ENCODE measurements at places on chromosomes 16 and 17.

DNA sequence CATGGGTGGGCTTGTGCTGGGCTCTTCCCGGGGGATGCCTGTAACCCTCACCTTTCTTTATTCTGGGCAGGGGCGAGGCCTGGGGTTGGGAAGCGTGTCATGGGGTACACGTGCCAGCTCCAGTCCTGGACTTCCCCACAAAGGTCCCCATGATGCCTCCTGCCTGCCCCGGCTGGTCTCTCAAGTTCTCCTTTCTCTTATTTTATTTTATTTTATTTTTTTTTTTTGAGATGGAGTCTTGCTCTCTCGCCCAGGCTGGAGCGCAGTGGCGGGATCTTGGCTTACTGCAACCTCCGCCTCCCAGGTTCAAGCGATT is 8.6 kb downstream of the ATP2A3 start:
- DNase-seq: no peak

DNA sequence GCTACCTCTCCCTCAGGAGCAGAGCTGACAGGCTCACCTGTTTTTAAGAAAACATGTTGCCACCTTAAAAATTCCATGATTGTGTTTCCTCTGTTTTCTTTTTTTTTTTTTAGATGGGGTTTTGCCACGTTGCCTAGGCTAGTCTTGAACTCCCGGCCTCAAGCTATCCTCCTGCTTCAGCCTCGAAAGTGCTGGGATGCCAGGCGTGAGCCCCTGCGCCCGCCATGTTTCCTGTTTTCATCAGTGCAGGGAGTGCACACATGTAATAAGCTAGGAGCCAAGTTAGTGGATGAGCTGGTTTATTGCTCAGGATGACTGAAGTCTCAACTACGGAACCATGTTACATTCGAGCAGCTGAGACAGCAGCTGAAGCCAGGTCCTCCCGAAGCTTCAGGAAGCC is 13.6 kb downstream of the MRM3 start:
- no peak for DNase-seq

GRCh38 chr16:51559901-51560300 is 408.8 kb upstream of the SALL1 start:
- no peak for DNase-seq

DNA sequence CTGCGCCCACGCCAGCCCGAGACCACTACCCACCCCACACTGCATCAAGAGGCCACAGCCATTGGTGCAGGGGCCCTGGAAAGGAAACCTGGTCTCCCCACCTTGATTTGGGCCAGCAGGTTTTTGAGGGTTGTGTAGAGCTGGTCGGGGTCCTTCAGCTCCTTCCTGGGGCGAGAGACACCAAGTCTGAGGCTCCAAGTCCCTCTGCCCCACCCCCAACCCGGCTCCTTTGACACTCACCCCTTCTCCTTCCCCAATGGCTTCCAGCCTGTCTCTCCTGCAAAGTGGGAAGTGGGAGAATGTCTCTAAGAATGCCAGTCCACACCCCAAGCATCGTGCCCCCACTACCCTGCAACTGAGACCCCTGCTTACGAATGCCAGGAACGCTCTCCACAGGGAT is 1.6 kb upstream of the DHX58 start:
- DNase-seq: no peak

GRCh38 chr17:74875977-74876593 is 3.3 kb upstream of the FDXR start:
- no peak for DNase-seq

DNA sequence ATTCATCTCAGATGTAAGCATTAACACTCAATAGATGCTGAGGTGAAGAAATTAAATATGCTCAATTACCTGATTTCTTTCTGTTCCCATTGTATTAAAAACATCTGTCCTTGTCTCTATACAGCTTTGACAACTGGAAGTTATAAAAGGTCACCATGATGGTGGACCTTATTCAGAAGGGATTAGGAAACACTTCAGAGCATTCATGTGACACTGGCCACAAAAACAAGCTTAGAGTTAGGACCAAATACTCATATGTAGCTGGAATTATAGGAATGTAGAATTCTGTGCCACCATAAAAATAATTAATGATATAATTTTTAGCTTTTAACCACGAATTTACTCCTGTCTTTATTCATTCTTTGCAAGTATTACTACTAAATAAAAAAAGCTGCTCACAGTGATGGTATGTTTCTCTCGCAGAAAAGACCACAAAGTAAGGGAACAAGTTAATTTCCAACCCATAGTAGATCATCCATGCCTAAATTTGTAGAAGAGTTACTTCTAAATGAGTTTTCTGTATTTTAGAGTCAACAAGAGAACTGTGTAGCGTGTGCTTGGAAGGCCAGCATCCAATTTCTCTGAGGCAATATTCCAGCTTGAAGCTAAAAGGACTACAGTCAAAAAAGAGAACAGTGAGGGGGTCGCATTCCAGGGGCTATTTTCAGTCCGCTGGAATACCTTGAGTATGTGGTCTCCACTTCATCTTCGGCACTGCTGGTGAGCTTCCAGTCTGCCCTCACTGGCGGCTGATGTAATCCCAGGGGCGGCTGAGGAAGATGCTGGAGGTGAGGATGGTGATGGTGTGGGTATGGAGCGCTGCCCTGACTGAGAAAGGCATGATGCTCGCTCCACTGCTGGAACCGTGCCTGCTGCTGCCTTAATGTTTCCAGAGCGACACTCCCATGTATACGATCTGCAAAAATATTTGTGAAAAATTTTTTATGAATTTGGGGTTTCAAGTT is 63.7 kb downstream of the CACNG1 start:
- DNase-seq: no peak

DNA sequence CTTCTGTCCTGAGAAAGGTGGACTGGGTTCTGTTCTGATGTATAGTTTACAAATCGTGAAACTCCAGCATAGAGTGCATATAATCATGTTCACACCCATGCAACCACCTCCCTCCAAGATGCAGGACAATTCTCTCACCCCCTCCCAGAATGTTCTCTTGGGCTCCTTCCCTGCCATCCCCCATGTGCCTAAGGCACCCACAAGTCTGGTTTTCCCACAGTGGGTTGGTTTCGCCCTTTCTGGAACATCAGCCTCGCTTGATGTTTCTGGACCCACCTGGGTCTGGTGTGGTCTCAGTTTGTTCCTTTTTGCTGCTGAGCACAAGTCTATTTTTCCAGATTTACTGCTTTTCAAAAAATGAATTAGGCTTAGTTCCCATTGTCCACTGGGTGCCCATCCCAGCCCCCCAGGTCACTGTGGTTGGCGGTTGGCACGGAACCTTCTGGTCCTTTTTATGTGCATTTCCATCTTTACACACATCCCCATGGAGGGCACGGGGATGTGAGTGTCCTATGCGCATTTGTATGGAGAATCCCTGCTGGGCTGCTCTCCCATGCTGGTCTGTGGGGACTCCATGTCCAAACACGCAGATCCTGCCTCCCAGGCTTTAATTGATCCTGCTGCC is 19.0 kb downstream of the MAP2K3 start:
- DNase-seq: no peak

DNA sequence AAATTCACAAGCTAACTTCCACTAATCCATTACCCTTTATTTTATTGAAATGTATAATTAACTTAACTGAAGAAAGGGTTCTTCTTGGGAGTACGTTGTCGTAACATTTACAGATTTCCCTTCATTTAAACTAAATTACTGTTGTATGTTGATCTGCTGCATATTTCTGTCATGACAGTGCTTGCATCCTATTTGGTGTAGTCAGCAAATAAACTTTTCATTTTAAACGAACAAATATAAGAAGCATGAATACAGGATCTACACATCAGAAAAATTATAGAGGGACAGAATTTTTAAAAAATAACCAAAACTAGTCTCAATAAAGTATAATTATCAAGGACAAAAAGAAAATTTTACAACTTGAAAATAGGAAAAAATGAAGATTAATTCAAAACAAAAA is 66.5 kb upstream of the ZNF267 start:
- no peak for DNase-seq

GRCh38 chr17:82021107-82021899 is 1.4 kb downstream of the CENPX start:
- DNase-seq: no peak

DNA sequence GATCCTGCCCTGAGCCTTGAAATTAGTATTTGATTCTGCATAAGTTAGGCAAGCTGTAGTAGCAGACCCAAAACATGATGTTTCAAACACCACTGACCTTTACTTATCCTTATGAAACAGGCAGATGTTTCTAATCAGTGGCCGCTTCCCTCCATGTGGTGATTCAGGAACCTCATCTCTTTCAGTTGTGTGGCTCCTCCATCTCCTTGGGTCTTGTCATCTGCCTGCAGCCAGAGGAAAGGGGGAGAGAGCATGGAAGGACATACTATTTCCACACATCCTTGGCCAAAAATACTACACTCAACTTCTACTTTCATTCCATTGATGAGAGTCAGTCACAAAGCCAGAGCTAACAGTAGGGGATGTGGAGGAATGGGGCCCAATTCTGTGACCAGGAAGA is 41.6 kb upstream of the IRX6 start:
- no peak for DNase-seq

- no peak for DNase-seq
Observed at GRCh38 chr17:39628655-39629493, 2.1 kb downstream of the PPP1R1B start.

DNA sequence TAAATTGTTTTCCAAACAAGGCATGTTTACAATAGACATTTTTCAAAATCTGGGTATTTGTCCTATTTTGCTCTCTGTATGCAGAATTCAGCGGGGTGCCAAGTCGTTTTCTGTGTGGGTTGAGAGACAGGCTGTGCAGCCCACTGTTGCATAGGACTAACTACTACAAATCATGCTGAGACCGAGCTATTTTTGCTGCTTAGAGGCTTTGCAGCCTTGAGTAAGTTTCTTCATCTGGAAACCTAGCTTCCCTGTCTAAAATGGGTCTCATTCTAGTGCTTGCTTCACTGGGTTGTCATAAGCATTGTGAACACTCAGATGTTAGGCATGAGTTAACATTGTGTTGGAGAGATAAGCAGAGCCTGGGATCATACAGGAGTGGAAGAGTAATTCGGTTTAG is 1.3 kb downstream of the PRPSAP2 start:
- no peak for DNase-seq

DNA sequence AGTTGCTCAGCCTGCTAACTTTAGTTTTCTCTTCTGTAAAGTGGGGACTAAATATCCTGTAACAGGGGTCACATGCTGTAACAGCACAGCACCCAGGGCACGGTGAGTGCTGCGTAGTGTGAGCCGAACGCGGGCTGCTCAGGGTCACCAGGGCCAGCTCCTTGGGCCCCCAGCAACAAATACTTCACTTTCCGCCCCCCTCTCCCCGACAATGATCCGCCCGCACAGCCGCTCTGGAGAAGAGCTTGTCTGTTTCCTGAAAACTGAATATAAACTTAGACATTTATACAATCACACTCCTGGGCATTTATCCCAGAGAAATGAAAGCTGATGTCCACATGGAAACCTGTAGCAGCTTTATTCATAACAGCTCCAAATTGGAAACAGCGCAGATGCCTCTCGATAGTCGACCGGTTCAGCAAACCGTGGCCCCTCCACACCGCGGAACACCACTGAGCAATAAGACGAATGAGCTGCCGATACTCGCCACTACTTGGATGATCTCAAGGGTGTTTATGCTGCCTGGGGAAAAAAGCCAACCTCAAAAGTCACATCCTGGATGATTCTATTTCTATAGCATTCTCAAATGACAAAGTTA is 267.2 kb downstream of the PARN start:
- no peak for DNase-seq

- no peak for DNase-seq
Observed at GRCh38 chr17:4580291-4580690, 4.0 kb upstream of the SMTNL2 start.

DNA sequence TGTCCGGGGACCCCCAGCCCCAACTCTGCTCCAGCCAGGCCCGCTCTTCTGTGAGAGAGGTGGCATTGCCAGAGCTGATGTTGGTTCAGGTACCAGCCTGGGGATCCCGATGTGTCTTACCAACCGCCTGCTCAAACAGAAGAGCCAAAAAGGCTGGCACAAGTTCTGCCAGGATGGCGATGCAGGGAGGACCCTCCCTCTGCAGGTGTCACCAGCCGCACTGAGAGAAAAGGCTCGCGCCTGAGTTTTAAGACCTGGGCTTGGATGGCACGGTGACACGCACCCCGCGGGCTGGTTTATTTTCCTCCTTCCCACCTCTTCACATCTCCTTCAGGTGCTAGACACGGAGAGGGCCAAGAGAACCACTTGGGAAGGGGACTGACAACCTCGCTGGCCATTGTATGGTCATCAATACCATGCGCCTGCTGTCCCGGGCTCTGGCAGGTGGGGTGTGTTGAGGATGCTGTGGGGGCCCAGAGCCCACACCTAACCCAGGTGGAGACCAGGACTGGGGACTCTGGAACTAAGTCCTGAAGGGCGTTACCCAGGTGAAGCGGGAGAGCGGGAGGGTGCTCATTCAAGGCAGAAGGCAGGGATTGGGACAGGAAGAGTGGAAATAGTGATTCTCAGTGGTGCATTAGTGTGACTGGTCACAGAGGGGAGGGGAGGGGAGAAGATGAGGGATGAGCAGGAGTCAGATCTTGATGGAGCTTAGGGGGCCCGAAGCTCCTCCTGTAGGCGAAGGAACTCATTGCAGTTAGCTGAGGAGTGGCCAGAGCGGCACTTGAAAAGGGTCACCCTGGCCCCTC is 16.3 kb downstream of the FOXJ1 start:
- no peak for DNase-seq

DNA sequence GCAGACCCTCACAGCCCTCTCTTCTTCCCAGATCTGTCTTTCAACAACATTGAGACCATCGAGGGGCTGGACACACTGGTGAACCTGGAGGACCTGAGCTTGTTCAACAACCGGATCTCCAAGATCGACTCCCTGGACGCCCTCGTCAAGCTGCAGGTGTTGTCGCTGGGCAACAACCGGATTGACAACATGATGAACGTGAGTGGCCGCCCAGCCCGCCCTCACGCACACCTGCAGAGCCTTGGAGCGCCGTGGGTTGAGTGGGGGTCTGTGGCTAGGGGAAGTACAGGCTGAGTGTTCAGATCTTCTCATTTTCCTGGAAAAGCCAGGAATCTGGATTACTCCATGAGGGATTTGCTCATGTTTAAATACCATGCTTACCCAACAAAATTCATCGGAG is 15.2 kb downstream of the DRC3 start:
- no peak for DNase-seq

DNA sequence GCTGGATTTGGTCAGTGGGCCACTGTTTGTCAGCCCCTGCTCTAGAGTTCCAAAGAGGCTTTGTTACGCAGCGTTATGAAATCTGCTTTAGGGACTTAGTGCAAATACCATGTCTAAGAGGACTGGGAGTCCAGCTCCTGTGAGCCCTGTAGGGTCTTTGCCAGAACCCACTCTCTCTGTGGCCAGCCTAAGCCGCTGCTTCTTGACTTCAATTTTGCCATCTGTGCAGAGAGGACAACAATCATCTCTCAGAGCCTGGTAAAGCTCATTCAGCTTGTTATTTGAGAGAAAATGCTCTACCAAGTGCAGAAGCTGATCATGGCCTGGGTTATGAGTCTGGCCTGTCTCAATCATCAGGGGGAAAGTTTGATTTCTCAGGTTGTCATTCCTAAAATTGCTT is 17.9 kb downstream of the CA10 start:
- DNase-seq: no peak

GRCh38 chr16:27627136-27627535 is 77.2 kb downstream of the KATNIP start:
- DNase-seq: no peak
